Tibial nerve (tissue), 4 donors: ENCODE measurements at places on chromosomes 12 and 14.

- peak; percentile 85 for DNase-seq
Observed at GRCh38 chr12:51886021-51886710, 1.7 kb upstream of the ANKRD33 start.

- no peak for DNase-seq
Observed at GRCh38 chr14:21023817-21024584, 860 bp downstream of the NDRG2 start.

DNA sequence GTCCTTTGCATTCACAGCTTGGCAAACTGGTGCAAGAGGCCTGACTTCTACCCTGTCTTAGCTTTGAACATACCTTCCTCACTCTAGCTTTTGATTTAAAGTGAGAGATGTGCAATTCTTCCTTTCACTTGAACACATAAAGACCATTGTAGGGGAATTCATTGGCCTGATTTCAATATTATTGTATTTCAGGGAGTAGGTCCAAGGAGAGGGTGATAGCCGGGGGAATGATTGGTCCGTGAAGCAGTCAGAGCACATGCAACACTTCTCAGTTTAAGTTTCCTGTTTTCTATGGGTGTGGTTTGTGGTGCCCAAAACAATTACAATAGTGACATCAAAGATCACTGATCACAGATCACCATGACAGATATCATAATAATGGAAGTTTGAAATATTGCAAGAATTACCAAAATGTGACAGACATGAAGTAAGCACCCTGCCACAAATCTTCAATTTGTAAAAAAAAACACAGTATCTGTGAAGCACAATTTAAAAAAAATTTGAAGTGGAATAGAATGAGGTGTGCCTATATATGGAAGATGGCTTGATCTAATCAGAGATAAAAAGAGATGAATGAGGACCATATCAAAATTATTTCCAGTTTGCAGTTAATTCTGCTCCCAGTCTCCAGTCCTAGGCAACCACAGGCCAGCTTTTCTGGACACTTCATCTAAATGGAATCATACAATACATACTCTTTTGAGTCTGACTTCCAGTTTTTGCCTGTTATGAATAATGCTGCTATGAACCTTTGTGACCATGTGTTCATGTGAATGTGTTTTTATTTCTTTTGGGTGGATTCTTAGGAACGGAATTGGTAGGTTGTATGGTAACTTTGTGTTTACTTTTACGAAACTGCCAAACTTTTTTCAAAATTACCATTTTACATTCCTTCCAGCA is 23.2 kb downstream of the BORCS5 start:
- DNase-seq, result no peak

DNA sequence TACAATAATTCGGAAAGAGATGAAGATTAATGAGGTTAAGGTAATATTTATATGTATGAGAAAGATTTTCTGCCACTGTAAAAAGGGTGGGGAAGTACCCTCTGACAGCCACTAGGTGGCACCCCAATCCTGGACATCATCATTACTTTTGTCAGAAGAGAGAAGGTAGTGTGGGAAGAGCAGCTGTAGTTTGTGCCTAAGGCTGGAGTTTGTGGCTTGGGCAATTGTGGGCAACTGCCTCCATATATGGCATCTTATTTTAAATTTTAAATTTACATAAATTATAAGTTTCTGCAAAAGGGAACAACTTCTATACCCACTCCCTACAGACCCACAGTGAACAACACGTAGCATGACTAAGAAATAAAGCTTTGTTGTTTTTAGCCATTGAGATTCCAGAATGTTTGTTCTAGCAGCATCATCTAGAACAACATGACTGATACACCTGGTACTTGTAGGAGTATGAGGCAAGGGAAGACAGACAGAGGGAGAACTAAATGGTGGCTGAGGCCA is 34.4 kb upstream of the SYCP3 start:
- peak; percentile 56 for DNase-seq

GRCh38 chr14:32013083-32013482 is 64.0 kb upstream of the ARHGAP5 start:
- no peak for DNase-seq

DNA sequence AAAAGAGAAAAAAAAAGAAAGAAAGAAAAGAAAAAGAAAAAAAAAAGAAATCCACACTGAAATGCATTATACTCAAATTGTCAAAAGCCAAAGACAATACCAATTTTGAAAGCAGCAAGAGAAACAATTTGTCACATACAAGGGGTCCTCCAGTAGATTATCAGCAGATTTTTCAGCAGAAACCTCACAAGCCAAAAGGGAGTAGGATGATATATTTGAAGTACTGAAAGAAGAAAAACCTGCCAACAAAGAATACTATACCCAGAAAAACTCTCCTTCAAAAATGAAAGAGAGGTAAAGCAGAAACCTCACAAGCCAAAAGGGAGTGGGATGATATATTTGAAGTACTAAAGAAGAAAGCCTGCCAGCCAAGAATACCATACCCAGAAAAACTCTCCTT is 37.1 kb upstream of the ANO6 start:
- DNase-seq, result no peak

DNA sequence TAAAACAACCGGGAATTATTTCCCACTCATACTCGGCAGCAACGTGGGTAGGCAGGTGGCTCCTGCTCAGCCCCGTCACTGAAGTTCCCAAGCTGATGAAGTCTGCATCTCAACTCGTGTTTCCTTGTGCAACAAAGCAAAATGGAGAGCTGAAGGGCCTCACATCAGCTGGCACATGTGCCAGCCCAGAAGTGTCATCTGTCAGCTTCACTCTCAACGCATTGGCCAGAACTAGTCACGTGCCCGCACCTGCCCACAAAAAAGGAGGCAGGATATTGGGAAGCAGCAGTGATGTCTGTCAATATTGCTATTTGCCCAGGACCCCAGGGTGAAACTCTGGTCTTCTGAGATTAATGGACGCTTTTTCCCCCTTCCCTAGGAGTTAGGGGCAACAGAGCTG is 344.0 kb downstream of the BCL11B start:
- no peak for DNase-seq

GRCh38 chr12:53115112-53115890 is 12.0 kb downstream of the SOAT2 start:
- no peak for DNase-seq

GRCh38 chr14:92897922-92898565 is 24.9 kb upstream of the CHGA start:
- DNase-seq, result no peak

GRCh38 chr12:6097411-6097810 is 27.1 kb downstream of the VWF start:
- no peak for DNase-seq
